Eye (tissue), 1 donor: ENCODE measurements at places on chromosomes 13 and 19.

DNA sequence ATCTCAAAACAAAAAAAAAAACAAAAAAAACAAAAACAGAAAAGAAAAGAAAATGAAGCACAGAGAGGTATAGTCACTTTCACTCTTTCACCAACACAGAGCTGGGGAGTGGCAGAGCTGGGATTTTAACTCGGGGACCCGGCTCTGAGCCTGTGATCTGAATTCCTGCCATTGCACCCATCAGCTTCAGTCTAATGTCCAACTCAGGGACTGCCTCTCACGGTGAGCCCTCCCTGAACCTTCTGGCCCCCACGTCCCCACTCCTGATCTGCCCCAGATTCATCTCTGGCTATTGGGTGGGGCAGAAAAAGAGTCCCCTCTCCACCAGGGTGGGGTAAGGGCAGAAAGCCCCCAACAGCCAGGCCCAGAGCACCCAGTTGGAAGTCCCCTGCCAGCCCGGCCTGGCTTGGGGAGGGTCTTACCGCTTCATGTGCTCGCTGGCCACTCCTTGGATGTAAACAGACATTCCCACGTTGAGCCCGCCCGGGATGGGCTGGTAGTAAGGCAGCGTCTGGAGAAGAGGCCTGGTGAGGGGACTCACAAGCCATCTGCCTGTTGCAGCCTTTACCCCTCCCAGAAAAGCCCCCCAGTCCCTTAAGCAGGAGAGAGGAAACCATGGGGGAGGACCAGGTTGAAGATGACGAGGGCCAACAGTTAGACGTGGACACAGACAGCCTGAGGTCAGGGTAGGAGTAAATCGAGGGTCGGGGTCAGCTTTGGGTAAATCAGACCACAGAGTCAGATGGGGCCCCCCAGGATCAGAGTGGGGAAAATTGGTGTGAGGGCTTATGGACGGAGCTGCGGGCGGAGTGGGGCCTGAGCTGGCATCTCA is 520 bp downstream of the LGALS4 start:
- no peak for DNase-seq

DNA sequence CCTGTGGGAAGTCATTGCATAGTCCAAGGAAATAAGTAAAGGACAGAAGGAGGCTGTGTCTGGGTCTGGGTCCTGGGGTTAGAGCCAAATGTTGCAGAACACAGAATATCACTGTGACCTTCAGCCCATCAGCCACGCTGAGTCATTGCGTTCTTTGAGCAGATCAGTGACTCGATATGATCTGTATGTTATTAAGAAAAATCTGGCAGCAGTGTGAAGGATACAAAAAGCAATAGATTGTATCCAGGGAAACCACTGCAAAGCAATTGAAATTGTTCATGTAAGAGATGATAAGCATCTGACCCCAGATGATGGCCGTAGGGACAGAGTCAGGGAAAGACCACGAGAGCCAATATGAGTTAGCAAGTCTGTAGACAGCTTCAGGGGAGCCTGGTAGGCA is 1575.1 kb upstream of the SLC10A2 start:
- no peak for DNase-seq

DNA sequence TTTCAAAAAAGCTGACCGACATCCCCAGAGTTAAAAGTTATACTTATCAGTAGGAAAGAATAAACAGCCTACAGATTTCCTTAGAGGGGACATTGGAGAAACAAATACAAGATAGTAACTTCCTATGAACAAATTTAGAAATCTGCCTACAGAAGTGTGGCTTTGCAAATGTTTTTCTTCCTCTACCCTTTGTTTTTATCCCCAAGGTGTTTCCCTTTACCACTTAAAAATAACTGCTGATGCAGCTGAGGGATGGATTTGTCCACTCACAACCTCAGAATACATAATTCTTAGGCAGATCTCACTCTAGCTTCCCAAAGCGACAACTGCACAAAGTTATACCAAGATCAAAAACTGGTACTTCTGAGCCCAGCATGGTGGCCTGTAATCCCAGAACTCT is 20.9 kb downstream of the MED4 start:
- no peak for DNase-seq

DNA sequence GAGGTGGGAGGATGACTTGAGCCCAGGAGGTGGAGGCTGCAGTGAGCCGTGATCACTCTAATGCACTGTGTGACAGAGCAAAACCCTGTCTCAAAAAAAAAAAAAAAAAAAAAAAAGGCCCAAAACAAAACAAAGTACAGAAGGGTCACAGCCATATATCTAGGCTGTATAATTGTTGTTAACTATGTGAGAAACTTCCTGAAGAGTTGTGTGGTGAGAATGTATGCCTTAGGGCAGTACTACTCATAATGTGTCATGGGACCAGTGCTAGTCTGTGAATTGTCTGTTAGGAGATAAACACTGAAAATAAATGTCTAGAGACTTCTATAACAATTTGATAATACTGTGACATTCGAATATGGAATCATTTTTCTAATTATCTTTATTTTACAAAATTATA is 43.1 kb downstream of the PAN3 start:
- DNase-seq: peak; percentile 14

- peak; percentile 80 for DNase-seq
Observed at GRCh38 chr13:114097212-114097892, 35.1 kb downstream of the RASA3 start.

- DNase-seq: no peak
Observed at GRCh38 chr13:111037927-111038326, 77.2 kb upstream of the ARHGEF7 start.

DNA sequence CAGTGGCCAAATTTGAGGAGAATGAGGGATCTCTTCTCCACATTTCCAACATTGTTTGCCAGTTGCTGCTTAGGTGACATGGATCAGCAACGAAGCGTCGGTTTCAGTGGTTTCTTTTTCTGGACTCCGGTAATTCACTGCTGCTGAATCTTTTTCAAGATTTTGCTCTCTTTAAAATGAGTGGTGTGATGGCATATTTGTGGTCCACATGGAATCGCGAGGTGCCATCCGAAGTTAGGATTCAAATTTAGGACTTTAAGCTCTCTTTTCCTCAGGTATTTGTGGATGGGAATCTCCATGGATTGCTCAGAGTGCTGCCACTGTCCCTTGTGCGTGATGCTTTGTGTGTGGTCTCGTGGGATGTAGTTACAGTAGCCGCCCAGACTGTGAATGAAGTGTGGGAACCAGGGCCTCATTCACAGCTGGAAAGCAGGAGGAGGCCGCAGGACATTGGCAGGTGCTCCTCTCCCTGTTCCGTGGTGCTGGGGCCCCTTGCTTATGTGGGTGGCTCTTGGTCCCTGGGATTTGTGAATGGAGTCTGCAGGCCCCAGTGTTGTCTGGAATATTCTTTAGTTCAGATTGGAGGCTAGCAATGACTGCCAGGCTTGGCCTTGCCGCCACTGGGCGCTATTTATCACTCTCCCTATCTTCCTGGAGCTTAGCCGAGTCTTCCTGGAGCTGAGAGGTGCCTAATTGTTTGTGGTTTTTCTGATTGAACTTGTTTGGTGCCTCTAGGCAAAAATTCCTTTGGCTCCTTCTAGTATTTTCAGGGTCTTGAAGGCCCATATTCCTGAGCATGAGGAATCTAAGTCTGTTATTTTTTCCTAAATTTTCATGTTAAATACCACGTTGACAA is 1.5 kb downstream of the ILF3 start:
- DNase-seq: peak; percentile 71

GRCh38 chr13:111919849-111920248 is 147.1 kb upstream of the SOX1 start:
- peak; percentile 18 for DNase-seq

DNA sequence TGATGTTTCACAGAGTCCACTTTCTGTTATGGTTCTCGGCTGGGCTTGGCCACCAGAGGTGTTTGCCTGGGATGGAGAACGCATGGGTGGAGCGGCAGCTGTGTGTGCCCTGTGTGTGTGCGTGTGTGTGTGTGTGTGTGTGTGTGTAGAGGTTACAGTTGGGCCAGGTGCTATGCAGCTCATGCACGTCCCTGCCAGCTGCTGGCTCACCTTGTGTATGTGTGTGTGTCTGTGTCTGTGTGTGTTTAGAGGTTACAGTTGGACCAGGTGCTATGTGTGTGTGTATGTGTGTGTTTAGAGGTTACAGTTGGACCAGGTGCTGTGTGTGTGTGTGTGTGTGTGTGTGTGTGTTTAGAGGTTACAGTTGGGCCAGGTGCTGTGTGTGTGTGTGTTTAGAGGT is 33.0 kb upstream of the PEG3 start:
- DNase-seq: no peak

DNA sequence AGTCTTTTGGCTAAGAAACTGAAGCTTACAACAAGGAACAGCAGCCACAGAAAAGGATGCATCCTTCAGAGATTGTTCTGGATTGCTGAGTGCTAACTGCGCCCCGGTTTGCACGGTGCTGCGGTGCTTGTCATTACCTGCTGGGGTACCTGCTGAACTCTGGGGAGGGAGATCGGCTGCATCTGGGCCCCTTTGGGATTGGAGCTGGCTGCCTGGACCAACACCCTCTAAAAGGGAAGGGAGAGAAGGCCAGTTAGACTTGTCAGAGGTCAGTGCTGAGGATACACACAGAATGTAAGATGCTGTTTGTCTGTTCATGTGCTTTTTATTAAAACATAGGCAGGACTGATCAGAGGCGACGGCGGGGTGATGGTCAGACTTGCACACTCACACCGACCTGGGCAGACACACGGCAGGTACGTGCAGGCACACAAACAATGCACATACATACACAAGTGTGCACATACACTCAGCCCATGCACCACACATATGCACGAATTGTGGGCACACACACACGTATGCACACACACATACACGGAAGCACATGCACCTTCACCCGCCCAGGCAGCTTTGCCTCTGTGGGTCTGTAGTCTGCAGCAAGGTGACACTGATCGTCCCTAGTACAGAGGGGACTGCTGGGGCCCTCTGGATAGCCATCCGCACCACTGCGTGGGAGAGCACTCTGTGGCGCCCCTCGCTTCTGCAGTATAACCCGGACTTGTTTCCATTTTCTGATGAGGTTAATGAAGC is 66.1 kb downstream of the RFX2 start:
- no peak for DNase-seq

DNA sequence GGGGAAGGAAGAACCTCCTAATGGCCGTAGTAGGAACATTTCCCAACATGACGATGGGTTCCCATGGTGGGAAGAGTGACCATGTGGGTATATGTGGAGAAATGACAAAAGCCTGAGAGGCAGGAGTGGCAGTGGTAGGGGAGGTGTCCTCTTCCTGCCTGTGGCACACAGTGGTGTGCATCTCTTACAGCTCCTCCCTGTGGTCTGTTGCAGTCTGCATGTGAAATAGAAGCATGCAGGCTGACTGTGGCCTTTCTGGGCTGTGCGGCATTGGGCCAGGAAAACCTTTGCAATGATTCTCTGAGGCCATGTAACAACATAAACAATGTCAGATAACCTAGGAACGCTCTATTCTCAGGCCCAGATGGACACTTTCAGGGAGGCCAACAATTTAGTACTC is 84.0 kb downstream of the LACC1 start:
- no peak for DNase-seq

- DNase-seq: no peak
Observed at GRCh38 chr19:34979819-34980640, 16.0 kb upstream of the ZNF792 start.

- no peak for DNase-seq
Observed at GRCh38 chr13:27770809-27771208, 21.5 kb upstream of the GSX1 start.

DNA sequence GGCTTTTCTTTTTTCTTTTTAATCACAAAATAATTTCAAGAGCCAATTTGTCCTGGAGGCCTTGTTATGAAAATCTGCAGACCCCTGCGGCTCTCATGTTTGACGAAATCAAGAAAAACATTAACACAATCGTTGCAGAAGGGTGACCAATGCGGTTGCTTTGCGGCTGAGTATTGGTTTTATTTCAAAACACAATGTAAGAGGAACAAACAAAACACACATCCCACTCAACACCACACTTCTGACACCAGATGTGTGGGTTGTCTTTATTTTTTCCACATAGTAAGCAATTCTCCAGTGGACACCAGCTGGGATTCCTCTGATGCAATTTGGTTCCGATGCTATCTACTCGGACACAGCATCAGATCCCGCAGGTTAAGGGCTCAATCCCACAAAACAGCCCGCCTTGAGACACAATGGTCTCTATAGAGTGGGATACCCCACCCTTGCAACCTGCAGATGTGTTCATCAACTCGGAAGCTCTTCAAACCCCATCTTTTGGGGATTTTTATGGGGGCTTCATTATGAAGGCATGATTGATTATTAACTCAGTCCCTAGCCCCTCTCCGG is 21.9 kb upstream of the CCDC124 start:
- no peak for DNase-seq

DNA sequence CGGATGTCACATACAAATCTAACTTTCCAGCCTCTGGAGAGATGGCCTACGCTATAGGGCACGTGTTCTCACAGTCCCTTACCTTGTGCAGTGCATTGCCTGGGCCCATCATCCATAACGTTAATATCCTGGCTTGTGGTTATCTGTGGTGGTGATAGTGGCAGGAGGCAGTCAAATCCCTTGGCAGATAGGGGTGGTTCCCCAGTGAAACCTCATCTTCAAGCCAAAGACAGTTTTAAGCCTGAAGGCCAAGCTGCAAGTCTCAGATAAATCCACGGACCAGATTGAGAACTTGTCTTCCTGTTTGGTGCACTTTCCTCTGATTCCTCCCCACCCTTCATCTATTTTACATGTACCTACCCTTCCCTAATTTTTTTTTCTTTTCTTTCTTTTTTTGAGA is 4.3 kb upstream of the FBXO17 start:
- no peak for DNase-seq

GRCh38 chr13:33078263-33078662 is 62.0 kb downstream of the KL start:
- no peak for DNase-seq

- DNase-seq: peak; percentile 45
Observed at GRCh38 chr13:91313103-91313502, 34.4 kb upstream of the MIR17HG start.

DNA sequence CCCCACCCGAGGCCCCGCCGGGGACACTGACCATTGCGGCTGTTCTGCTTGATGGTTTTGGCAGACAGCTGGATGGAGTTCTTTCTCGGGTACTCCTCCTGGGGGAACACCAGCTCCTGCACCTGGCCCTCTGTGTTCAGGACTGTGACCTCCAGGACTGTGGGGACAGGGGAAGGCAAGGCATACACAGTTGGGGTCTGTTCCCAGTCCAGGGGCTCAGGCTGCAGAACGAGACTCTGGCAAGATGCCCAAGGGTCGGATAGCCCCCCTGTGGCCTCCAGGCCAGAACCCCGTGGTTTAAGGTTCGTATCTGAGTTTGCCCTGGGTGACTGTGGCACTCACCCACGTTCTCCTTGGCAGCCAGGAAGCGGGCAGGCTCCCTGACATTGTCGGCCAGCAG is 22.7 kb upstream of the ASF1B start:
- no peak for DNase-seq

- DNase-seq: no peak
Observed at GRCh38 chr13:33212396-33212795, 73.2 kb downstream of the STARD13 start.
